ENCODE measurements at places on chromosomes 2 and 18. TPM values are rescaled to one million over a fixed set of nuclear protein-coding genes. Genes with fewer than 3 reads are reported as not detected.

The E2F6 gene
- total RNA-seq: 23.2 TPM

The GTF2A1L gene
- total RNA-seq: not detected

The RAB27B gene
- total RNA-seq: 0.32 TPM

The FRZB gene
- 4.9 TPM for total RNA-seq

The AFTPH gene
- 27.7 TPM for total RNA-seq

The CRACDL gene
- 11.8 TPM for total RNA-seq
